ENCODE measurements at places on chromosomes 4 and X.

- no peak for DNase-seq
Measured at GRCh38 chr4:121360495-121360894, 20.3 kb downstream of the QRFPR start.

- DNase-seq = no peak
Measured at GRCh38 chrX:118554511-118554910, 58.9 kb downstream of the DOCK11 start.

DNA sequence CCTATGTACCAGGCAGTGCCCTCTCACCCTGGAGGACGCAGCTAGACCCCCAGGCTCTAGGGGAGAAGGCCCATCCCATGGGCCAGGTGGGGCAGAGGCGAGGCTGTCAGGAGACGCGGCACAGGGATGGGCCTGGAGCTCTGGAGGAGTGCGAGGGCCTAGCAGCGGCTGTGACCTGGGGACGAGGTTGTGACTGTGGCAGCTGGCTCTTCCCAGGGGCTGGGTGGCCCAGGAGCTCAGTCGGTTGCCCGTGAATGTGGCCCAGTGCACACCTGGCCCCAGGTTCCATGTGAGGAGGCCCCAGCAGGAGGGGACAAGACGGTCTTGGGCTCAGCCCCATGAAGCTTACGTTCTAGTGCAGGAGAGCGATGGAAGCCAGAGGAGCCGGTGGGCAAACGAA lies 31.0 kb upstream of the ADRA2C start:
- DNase-seq = no peak

DNA sequence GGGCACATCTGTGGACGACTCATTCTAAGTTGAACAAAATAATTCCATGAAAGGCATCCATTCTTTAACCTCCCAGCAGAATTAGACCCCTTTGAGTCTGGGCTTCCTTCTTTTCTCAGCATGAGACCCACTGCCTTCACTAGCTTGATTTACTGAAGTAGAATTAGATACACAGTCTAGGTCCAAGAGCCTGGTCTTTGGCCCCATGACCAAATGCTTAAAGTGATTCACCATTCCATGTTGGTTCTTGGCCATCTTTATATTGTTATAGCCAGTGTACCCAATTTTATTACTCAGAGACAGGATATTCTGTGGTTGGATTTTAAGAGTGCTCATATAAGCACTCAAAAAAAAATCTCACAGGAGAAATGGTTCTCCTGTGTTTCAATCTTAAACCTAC lies 155.3 kb upstream of the GPC4 start:
- no peak for DNase-seq

DNA sequence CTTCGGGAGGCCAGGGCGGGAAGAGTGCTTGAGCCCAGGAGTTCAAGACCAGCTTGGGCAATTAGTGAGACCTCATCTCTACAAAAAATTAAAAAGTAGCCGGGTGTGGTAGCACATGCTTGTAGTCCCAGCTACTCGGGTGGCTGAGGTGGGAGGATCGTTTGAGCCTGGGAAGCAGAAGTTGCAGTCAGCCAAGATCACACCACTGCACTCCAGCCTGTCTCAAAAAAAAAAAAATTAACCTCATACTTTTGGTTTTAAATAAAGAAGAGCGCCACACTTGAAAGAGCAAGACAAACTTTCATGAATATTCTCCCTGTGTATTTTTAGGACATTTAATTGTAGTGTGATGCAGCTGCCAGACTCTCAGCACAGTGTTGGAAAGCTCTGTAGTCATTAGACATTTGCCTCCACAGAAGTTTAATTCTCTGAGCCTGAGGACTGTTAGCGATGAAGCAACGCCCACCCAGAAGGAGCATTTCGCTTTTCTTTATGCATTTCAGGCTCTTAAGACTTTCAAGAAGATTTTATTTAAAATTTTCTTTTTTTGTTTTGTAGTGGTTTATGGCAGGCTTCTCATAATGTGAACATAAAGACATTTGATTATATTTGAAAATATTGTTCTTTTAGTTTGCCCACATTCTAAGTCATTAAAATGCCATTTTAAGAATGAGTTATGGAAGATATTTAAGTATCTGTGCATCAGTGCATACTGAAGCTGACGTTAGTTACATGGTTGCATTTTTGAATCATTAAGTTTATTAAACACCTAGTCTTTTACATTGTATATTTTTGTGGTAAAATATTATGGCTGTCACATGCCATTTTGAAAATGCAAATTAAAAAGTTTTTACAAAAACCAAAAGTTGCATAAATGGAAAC lies 45.8 kb downstream of the DCLK2 start:
- no peak for DNase-seq

DNA sequence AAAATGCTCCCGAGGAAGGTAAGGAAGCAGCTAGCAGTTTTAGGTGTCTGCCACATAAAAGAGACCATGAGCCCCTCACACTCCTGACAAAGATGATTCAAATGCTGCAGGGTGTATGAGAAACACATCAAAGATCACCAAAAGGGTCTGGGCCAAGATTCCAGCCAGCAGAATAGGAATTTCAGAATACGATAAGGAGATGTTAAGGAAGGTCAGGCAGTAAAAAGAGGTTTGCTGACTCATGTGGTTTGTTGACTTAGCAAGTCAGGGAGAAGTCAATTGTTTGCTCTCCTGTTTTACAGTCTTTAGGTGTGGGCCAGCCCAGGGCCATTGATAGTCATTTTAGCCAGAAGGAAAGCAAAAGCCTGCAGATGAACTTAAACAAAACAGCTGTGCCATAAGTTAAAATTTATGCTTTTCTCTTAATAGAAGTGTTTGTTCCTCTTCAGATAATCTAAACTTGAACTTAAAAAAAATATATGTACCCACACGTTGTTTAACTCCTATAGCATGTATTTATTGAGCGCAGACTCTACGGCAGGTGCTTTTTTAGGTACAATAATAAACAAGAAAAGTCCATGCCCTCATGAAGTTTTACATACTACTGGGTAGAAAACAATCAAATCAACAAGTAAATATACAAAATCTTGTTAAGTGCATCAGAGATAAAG lies 115.6 kb downstream of the CAMK2D start:
- no peak for DNase-seq

GRCh38 chr4:107862658-107863057 lies 37.9 kb downstream of the SGMS2 start:
- DNase-seq = no peak

DNA sequence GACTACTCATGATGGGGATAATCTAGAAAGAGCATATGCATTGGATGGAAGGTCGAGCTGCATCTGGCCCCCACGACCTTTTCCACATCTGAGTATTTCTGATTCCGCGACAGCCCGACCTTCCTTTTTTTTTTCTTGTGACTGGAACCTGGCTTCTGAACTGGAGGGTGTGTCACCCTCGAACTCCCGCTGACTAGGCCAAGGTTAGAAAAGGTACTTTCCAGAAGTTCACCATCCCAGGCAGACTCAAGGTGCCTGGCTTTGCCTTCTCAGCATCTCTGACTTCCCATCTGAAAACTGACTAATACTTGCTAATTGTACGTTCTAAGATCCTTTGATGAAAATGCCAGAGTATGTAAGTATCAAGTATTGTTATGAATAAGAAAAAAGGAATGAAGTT lies 49.3 kb upstream of the CD40LG start:
- no peak for DNase-seq

- DNase-seq = no peak
Measured at GRCh38 chr4:134470544-134470943, 269.0 kb upstream of the PABPC4L start.

DNA sequence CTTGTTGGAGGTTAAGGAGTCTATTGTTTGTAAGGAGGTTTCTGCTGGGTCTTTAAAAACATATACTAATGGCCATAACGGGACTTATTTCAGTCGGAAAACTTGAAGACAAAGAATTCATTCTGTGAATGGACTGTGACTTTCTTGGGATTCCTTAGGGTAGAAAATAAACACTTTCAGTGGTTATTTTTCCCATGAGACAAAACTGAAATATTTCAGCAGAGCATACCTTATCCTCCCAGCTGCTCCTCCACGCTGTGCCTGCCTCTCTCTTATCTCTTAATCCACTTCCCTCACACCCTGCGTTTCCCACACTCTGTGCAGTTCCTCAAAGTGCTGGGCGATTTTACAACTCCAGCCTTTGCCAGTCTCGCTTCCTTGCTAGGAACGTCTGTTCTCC lies 47.1 kb upstream of the SORBS2 start:
- no peak for DNase-seq

- no peak for DNase-seq
Measured at GRCh38 chrX:18543738-18544137, 118.3 kb downstream of the CDKL5 start.

DNA sequence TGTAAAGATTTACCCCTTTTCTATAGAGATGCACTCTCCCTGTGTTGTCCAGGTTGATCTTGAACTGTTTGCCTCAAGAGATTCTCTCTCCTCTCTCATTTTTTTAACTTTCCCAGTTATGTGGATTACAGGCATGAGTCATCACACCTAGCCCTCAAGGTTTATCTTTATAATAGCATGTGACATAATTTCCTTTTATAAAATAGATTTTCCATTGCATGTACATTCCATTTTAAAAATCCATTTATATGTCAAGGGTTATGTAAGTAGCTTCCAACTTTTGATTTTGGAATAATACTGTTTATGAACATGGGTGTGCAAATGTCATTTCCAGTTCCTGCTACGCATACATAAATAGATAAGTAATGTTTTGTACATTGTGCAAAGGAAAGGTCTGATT lies 20.6 kb downstream of the ZNF721 start:
- no peak for DNase-seq

- no peak for DNase-seq
Measured at GRCh38 chr4:13766761-13767540, 139.4 kb upstream of the BOD1L1 start.

- no peak for DNase-seq
Measured at GRCh38 chrX:10423716-10424115, 196.7 kb downstream of the MID1 start.

DNA sequence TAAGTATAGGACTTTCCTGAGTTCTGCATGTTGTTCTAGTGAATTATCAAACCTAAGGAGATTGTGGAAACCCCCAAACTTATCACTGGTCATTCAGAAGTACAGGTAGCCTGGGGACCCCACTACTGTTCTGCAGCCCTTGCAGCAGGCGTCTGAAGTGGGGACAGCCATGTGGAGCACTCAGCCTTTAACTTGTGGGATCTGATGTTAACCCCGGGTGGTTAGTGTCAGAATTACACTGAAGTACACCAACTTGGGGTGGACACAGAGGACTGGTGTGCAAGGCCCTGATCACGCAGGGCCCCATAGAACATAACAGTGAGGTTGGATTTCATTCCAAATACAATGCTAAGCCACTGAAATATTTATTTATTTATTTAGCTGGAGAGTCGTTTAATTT lies 103.7 kb downstream of the SCD5 start:
- DNase-seq = no peak

GRCh38 chrX:154540897-154541535 lies 5.6 kb downstream of the G6PD start:
- DNase-seq = no peak

DNA sequence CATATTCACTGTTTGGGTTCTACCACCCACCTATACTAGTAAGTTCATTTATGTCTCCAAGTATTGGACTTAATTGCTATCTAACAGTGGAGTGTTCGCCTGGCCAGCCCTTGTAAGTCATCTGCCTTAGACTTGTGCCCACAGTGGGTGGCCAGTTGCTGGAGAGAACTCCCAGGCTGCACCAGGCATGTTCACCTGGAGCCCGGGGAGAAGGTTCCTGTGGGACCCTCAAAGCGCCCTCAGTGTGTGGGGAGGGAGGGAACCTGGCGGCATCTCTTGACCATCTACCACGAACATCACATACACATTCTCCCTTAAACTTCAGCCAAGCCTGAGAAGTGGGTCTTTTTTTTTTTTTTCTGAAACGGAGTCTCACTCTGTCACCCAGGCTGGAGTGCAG lies 138.1 kb downstream of the CPZ start:
- DNase-seq = no peak

DNA sequence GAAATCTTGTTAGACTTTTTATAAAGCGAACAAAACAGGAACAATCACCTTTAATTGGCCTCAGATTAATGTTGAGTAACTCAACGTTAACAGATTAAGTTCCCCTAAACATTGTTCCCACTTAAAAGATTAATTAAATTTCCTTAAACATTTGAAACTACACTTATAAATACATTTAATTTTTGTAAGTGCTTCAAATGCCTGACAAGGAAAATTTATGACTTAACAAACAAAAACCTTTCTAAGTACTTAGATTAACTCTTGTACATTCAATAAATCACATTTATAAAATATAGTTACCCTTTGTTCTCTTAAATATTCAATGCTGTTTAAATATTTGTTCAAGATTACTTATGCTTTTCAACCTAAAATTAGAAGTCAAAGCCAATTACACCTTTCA lies 39.4 kb upstream of the OCIAD2 start:
- no peak for DNase-seq

- DNase-seq = no peak
Measured at GRCh38 chr4:3419836-3420605, 21.7 kb upstream of the HGFAC start.

DNA sequence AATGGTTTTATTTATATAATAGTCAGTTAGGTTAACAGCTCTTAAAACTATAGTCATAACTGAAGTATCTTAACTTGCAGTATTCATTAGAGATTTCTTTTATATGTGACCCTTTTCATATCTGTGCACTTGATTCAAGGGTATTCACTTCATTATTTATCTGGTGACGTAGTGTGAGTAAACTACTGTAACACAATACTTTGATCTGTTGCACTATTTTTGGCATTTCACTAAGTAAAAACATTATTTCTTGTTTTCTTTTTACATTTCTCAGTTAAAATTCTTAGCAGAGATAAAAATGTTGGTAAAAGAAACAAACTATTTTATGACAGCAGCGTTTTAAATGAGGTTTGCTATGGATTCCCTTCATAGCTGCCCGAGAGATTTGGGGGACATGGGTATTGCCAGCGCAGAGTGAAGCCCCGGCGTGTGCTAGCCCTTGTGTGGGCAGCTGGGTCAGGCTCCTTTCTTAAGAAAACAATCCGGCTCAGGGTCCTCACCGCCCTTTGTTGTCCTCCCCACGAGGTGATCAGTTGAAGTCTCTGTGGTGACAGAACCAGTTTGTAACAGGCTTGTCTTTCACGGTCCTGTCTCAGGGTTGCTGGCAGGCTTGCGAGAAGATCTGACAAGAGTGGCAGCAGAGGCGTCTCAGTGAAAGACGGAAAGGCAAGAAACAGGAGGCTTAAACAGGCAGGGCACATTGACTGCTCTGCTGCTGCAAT lies 293.4 kb downstream of the BMPR1B start:
- no peak for DNase-seq
